ENCODE measurements at places on chromosomes 16 and 17. TPM values are rescaled to one million over a fixed set of nuclear protein-coding genes. Genes with fewer than 3 reads are reported as not detected.

Gene SLC16A5
- total RNA-seq: 101 TPM

- DNase-seq: no peak
Measured at GRCh38 chr17:45370949-45371413, 54.2 kb upstream of the MAP3K14 start.

DNA sequence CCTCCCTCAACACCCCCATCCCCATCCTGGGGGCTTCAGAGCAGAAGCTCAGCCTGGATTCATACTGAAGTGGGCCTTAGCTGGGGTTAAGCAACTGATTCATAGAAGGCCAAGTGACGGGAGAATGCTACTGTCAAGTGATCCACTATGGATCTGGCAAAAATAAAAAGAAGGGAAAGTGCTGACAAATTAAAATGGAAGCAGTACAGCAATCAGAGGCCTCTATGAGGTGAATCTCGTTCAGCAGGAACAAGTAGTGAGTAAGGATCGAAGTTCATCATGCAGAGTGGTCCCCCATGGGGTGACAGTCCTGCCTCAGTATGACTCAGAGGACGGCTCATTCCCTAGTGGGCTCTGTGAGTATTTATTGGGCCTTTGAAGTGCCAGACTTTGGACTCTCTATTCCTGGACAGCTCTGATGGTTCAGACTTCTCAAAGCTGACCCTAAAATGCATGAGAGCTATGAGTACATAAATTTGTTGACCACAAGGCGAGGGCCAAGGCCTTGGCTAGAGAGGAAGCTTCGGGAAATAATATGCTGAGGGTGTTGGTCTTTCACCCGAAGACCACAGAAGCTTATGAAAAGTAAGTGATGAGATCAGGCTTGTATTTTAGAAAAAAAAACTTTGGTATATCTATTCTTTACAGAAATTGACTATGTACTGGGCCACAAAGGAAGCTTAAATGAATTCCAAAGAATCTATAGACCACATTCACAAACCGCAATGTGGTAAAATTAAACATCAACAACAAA lies 5.3 kb upstream of the NSMCE1 start:
- no peak for DNase-seq

GRCh38 chr17:152860-153420 lies 15.6 kb downstream of the SCGB1C2 start:
- peak; percentile 57 for DNase-seq

GRCh38 chr16:13108126-13108525 lies 206.7 kb downstream of the SHISA9 start:
- DNase-seq: no peak

Gene NOD2
- total RNA-seq: 3.8 TPM

GRCh38 chr17:61467416-61468262 lies 15.4 kb downstream of the TBX4 start:
- DNase-seq: no peak
